ENCODE measurements at places on chromosomes 1 and 21.

DNA sequence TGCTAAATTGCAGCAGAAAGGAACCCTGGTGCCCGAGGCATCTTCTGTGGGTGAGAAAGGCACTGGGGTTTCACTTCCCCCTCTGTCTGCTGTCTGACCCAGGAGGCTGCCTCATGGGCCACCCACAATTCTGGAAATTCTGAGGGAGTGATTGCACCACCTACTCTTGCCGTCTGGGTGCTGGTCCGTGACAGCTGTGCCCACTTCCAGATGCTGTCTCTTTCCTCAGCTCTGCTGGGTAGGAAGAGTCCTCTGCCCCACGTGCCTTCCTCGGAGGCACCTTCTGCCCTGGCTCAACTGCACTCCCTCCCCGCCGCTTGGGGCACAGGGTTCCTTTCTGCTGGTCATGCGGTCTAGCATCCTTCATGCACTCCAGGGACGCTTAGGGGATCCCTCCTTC, 96.3 kb downstream of the ARHGEF10L start:
- no peak for DNase-seq

DNA sequence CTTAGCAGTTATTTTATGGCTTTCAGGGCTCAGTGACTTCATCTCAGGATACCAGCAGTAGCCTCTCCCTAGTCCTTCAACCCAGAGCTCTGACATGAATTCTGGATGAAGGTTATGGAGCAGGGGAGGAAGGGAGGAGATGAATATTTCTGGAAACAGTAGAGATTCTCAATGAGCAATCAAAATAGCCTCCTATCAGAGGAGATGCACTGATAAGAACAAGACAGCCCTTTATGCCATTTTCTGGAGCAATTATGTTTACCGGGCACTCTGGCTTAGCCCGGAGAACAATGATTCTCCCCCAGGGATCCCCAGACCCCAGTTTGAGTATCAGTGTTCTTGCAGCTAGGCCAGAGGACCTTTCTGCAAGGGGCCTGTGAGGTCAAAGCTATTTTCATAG, 37.9 kb upstream of the EDARADD start:
- DNase-seq: no peak

GRCh38 chr1:6785728-6786505, 663 bp downstream of the CAMTA1 start:
- peak; percentile 17 for DNase-seq

GRCh38 chr1:22635436-22635835, 992 bp upstream of the C1QA start:
- no peak for DNase-seq

- no peak for DNase-seq
Measured at GRCh38 chr1:232594768-232595698, 34.9 kb downstream of the SIPA1L2 start.

DNA sequence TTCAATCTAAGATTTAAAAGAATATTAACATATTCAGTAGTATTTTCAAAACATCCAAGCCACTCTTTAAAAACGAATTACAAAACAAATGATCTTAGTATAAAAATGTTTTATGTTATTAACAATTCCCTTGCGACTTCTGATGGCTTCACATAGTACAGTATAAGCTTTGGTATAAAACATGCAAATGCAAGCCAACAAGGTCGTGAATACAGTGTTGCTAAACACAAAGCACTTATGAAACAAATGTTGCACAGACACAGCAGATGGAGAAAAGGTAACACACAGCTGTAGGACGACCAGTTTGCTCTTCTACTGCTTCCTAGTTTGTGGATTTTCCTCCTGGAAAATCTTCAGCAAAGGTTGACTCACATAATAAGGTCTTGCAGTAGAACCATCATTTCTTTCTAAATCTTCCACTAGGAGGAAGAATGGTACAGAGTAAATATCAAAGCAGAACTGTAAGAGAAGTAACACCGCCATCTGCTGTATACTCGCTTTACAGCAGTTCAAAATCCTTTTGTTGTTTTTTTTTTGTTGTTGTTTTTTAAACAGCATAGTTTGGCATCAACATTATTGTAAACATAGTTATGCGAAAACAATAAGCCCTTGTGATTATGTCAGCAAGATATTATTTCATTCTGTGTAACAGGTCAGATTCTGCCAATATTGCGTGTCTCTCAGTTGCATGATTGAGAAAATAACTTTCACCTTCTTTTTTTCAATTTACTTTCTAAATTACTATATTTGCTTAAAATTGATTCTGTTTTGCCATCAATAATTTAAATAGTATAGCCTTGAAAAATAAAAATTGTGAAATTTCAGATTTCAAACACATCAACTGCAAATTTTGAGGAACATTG, 69.5 kb downstream of the LHX8 start:
- DNase-seq: no peak

DNA sequence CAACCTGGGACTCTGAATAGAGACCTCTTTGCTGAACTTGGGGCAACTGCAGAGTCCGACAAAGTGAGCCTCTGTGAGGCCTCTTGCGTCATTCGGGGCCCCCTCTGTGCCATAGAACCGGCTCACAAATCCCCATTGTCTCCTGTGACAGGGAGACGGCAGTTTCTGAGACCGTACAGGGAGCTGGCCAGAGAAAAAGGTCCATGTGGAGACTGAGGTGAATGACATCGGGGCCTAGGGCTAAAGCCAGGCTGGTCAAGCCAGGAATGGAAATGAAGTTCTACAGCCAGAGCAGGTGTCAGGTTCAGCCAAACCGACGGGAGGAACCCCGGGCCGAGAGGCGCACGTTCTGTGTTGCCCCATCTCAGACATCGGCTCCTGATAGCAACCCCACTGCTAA, 37.1 kb upstream of the TRIM67 start:
- DNase-seq: no peak

DNA sequence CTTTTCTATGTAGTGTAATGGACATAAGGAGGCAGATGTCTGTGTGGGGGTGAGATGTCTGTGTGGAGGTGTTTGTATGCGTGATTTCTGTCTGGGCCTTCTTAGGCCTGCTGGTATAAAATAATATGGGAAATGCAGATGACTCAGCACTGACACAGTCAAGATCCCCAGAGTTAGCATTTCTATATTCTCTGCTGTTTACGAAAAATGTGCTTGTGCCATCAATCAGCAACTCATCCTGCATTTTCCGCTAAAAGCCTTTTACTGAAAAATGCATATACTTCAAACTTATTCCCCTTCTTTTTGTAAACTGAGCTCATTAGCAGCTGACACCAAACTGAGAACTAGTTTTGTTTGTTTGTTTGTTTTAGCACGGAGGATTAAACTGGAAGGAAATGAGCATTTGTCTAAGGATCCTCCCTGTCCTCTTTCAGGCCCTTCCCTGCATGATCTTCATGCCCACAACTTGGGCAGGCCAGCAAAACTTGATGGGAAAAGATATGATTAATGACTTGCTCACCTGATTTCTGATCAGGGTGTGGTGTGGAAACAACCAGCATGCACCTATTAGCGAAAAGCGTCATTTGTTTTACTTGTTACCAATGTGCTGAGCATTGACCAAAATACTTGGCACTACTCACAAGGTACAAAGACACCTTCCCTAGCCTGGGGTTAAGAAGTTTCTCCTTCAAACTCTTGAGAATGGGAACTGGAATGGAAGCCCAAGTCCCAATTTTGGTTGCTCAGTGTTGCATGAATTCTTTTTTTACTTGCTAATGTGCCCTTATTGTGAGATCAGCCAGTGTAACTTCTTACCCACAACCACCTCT, 77.4 kb downstream of the NDUFS5 start:
- no peak for DNase-seq

DNA sequence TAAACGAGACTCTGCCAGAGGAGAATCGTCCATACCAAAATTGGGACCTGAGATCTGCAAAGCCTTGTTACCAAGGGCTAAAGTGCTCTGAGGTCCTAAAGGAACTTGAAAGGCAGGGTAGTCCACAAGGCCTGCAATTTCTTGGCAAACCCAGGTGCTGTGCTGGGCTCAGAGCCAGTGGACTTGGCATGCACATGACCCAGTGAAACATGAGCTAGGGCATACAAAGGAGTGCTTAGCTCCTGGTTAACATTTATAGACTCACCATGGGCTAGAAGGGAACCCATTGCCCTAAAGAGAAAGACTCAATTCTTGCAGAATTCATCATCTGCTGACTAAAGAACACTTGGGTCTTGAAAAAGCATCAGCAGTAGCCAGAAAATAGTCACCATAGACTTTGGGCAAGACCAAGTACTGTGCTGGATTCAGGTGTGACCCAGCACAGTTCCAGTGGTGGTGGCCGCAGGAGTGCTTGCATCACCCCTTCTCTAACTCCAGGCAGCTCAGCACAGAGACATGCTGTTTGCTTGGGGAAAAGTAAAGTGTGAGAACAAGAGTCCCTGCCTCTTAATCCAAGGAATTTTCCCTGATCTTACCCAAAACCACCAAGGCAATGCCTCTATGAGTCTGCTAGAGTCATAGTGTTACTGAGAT, 1069.4 kb upstream of the ADGRL2 start:
- DNase-seq: no peak

- DNase-seq: no peak
Measured at GRCh38 chr1:171800342-171800741, 18.9 kb downstream of the METTL13 start.

GRCh38 chr1:105260001-105260400, 1510.3 kb downstream of the AMY1C start:
- no peak for DNase-seq

- no peak for DNase-seq
Measured at GRCh38 chr21:44087426-44088400, 19.5 kb upstream of the PWP2 start.

DNA sequence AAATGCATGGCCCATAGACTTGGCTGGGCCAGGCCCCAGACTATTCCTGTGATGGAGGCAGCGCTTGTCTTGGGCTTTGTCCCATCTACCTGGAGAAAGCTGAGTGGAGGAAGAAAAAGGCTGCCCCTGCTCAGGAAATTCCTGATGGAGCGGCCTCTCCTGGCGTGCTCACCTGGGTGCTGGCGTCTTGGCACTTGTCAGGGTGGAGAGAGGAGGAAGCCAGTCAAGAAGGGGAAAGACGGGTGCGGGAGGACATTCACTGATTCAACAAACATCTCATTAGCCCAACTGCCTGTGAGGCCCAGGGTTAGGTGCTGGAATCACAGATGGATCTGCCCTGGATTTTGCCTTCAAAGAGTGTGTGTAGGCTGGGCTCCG, 16.1 kb downstream of the ALPL start:
- no peak for DNase-seq

DNA sequence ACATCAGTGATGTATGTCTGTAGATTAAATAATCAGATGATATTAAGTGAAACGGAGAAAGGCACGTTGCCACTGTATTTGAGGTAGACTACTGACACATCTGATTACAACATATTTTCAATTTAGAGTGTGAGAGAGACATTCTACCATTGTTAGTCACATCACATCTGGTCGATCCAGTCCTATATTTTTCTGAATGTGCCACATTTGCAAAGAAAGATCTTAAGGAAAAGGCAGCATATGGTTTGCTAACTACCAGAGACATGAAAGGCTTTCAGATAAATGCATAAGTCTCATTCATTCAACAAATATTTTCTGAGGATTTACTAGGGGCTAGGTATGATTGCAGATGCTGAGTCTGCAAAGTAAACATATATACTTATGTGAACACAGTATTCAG, 114.3 kb upstream of the RUNX1 start:
- no peak for DNase-seq

GRCh38 chr1:47223174-47223920, 8.7 kb downstream of the TAL1 start:
- no peak for DNase-seq
